Fibroblast of skin of left quadriceps (primary cell): ENCODE measurements at places on chromosomes 7 and 10.

DNA sequence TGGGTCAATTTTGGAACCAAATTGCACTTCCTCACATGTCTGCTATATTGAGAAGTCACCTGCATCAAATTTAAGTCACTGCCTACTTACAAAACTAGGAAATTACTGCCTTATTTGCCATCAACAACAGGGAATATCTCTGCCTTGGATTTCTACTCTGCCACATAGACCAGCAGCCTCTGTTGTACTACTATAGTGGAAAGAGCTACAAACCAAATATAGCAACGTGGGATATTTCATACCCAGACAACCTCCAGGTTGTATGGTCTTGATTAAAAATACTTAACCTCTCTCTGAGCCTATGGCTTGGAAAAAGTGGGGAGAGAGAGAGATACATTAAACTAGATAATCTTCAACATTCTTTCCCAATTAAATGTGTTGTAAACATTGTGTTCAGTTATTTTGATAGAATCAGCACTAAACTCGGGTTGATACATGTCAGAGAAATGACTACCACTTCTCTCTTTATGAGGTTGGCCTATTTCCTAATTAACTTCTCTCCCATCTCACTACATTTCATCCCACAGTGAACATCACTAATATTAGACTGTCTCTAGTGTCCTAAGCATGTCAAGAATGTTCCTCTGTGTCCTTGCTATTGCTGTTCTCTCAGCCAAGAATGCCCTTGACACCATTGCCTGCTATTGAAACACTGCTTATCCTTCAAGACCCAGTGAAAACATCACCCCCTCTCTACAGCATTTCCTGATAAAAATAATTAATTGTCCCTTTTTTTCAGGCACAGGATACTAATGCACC is 421.2 kb downstream of the IPMK start:
- no peak for DNase-seq

- DNase-seq = no peak
These were observed 20.1 kb downstream of the UPP1 start for GRCh38 chr7:48108959-48109847.

DNA sequence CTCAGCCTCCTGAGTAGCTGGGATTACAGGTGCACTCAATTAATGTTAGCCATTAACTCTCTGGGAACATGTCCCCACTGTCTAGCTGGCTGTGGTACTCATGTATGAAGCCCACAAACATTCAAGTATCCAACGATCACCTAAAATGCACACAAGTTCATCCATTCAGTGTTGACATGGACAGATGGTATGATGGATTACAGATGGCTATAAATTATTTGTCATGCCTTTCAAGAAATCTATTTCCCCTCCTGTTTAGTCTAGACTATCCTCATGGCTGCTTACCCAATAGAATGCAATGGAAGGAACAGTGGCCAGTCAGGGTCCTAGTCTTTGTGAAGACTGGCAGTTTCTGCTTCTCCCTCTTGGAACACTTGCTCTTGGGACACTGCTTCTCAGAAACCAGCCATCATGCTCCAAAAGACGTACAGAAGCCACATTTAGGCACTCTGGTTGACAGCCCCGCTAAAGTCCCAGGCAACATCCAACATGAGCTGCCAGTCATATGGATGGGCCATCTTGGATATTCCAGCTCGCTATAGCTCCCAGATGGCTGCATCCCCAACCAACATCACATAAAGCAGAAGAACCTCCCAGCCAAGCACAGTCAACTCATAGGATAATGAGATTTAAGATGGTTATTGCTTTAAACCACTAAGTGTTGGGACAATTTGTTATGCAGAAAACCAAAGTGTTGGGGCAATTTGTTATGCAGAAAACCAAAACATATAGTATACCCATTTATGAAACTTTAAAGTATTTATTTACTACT is 33.1 kb downstream of the MYL10 start:
- DNase-seq = no peak

DNA sequence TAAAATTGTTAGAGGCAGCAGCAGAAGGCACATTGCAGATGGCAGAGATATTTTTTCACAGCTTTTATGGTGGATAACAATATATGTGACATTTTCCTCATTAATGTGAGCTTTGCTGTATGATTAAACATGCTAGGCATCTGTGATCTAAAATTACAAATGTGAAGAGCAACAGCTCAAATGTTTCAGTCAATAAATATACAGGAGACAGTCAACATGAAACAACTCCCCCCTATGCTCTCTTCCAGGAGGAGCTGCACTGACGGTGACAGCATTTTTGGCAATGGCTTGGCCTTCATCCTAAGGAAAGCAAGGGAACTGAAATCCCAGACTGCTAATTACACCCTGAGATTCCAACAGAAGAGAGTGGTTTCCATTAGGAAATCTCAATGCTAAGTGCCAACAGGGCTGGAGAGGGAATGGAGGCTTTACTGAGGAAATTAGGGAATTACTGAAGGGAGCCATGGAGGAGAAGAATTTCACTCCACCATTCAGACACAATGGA is 51.4 kb upstream of the GRB10 start:
- DNase-seq = no peak

DNA sequence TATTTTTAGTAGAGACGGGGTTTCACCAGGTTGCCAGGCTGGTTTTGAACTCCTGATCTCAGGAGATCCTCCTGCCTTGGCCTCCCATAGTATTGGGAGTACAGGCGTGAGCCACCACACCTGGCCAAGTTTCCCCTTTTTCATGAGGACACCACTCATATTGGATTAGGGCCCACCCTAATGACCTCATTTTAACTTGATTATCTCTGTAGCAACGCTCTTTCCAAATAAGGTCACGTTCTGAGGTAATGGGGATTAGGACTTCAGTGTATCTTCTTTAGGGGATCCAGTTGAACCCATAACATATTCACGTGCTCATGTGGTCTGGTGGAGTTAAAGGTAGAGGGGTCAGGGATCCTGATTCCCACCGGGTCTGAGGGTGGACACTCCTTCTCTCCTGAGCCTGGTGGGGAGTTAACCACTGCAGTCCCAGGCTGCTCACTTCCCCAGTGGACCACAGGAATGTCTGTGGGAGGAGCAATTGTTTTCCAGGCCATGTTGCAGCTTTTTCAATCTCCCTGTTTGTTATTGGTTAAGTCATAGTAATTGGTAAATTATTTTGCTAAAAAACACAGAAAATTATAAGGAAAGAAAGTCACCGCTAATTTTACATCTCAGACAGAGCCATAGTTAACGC is 130.5 kb downstream of the GRK5 start:
- no peak for DNase-seq

GRCh38 chr7:149819961-149820340 is 18.2 kb upstream of the ZNF862 start:
- no peak for DNase-seq
